GM18507 (cell line): ENCODE measurements at places on chromosomes 12 and 14.

DNA sequence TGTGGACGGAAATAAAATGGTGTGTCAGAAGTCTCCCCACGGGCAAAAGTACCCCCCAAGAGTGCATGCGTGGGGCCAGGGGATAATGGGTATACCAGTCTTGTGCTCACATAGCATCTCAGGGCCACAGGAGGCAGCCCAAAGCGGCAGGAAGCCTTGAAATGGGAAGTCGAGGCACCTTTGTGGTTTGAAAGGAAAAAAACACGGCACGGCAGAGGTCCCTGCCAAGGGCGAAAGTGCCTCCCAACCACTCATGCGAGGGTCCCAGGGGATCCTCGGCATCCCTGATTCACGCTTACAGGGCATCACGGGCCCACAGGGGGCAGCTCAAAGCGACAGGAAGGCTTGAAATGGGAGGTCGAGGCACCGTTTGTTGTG is 583.2 kb downstream of the ALG10 start:
- no peak for DNase-seq

DNA sequence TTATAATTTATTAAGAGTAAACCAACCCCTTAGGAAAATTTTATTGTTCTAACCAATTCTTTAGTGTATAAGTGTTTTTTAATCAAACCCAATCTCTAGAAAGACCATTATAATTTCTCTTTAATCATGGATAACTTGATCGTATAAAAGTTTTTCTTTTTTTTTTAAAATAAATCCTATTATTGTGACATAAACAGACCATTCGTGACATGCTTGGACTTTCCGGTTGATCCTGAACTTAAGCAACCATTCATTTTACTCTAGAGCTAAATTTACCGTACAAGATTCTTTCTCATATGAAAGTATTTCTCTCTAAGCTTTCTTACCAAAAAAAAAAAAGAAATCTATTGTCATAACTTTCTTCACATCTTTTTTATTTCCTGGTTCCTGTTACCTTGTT is 32.6 kb upstream of the SLC38A4 start:
- no peak for DNase-seq

DNA sequence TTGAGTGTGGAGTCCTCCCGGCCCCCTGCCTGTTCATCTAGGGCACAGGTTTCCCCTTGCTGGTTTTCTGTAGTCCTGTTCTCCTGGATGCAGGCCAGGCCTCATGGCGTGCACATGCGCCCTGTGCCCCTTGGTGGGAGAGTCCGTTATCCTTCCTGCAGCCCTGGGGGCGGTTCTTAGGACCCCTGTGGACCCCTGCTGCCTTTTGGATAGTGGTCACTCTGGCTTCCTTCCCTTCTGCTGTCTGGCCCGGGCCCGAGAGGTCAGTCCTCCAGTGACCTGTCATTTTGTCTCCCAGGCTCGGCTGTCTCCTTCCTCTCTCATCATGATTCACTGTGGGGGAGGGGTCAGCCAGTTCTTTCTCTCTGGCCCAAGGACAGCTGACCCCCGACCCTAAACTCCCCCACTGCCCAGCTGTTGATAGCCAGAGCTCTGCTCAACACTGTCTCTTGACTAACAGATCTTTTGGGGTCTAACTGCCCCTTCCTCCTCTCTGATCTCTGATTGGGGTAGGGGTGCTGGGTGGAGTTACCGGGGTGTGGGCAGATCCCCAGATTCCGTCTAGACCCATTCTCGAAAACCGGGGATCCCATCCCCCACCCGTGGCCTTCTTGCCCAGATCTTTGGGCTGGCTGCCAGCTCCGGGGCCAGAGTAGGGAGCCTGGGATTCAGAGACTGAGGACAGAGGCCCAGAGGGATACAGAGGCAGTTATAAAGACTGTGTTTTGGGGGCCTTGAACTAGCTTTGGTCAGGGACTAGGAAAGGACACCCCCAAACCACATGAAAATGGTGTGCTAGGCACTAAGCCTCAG is 7.0 kb downstream of the CCND2 start:
- DNase-seq, result no peak

- no peak for DNase-seq
Measured at GRCh38 chr12:6780573-6780972, 8.3 kb downstream of the LAG3 start.

DNA sequence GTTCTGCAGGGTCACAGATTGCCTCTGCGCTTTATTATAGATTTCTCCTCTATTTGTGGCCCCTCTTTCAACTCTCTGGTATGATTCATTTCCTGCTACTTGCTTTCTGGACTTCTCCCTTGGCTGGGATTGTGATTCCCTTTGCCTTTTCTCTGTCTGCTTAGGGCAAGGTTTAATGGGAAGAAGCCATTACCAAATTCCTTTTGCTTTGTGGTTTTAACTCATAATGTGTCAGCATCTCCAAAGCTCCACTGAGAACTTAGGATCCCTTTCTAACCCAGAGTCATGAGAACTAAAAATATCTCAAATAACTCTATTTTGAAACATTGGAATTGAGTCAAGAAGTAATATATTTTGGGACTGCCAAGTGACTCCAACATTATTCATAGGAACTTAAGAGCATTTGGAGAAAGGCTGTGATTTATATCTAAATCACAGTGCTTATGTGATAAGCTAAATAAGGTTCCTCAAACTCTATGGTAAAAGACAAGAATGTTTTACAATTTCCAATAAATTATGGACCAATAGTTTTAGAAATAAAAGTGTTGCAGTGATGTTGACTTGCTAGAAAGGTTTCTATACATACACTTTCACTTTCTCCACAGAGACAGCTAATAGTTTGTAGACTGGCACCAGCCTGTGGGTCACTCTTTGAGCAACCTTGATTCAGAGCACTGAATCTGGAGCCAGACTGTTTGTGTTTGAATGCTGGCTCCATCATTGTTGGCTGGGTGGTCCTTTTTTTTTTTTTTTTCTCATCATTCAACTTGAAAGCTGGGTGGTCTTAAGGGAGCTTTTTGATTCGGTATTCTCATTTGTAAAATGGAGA is 93.9 kb downstream of the DACT1 start:
- no peak for DNase-seq

- no peak for DNase-seq
Measured at GRCh38 chr14:104600141-104600643, 4.4 kb downstream of the TMEM179 start.

- DNase-seq, result no peak
Measured at GRCh38 chr14:45990252-45990651, 661.3 kb downstream of the RPL10L start.

- no peak for DNase-seq
Measured at GRCh38 chr12:126627596-126627995, 1562.4 kb downstream of the AACS start.

GRCh38 chr12:31589904-31590641 is 863 bp downstream of the DENND5B start:
- DNase-seq, result peak; percentile 14

- no peak for DNase-seq
Measured at GRCh38 chr12:93589081-93589480, 16.6 kb downstream of the SOCS2 start.

DNA sequence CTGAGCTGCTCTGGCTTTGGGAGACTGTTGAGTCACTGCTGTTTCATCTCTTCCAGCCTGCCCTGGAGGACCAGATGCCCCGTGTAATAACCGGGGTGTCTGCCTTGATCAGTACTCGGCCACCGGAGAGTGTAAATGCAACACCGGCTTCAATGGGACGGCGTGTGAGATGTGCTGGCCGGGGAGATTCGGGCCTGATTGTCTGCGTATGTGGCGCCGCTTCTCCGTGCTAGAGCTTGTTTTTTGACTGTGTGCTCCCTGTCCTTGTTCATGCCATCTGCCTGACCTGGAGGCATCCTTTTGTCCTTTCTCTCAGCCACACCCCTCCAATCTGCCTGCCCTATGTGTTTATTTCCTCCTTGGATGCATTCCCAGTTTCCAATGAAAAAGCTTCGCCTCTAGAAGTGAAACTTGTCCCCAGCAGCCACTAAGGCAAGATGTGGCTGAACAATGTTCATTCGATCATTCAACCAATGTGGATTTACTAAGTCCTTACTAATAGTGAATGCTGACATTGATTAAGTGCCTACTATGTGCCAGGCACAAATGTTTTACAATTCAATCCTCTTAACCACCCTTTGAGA is 98.6 kb downstream of the NT5DC3 start:
- no peak for DNase-seq

- no peak for DNase-seq
Measured at GRCh38 chr12:7069386-7069785, 8.9 kb downstream of the C1S start.

DNA sequence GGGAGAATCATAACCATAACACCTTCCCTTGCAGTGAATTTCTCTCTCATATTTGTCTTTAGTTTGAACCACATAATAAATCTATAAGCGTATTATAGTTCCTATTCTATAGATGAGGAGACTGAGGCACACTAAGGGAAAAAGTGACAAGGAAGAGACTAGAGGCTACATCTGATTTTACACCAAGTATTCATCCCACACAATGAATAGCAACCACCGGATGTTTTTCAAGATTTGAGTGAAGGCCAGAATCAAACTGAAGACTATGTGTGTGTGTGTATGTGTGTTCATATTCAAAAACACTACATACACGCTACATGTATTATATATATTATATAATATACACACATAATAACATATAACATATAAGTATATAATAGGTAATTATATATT is 4.7 kb downstream of the ASB2 start:
- no peak for DNase-seq

GRCh38 chr12:104725610-104726009 is 232.5 kb downstream of the SLC41A2 start:
- no peak for DNase-seq

DNA sequence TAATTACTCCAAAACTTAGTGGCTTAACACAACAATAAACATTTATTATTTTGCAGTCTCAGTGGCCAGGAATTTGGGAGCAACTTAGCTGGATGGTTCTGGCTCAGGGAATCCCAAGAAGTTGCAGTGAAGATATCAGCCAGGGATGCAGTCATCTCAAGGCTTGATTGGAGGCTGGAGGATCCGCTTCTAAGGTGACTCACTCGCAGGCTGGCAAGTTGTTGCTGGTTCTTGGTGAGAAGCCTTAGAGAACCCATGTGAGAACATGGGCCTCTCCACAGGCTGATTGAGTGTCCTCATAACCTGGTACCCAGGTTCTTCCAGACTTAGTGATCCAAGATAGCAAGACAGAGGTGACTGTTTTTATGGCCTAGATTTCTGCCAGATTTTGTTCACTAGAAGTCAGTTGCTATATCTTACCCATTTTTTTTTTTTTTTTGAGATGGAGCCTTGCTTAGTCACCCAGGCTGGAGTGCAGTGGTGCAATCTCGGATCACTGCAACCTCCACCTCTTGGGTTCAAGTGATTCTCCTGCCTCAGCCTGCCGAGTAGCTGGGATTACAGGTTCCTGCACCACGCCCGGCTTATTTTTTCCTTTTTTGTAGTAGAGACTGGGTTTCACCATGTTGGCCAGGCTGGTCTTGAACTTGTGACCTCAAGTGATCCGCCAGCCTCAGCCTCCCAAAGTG is 32.5 kb downstream of the BRMS1L start:
- DNase-seq, result no peak

GRCh38 chr12:129276361-129277060 is 423.2 kb downstream of the GLT1D1 start:
- no peak for DNase-seq

DNA sequence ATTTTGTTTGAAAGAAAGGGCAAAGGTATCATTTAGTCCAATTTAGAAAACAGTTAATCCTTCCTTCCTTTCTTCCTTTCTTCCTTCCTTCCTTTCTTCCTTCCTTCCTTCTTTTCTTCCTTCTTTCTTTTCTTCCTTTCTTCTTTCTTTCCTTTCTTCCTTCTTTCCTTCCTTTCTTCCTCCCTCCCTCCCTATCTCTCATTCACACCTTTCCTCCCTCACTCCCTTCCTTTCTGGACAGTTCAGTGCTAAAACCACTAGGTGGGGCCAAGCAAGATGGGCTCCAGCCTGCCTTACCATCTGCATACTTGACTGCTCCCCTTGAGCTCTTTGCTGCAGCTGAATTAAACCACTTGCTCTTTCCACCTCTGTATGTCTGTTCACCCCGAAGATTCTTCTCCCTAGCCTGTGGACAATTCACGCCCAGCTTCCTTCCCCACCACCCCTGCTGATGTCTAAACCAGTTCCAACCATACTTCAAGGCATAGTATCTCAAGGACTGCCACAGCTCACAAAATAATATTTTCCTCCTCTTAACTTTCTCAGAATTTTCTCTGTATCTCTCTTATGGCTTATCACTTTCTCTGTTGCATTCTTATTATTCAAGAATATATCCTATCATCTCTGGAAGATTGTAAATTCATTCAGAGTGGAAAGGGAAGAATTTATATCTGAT is 78.0 kb downstream of the DBX2 start:
- DNase-seq, result no peak

DNA sequence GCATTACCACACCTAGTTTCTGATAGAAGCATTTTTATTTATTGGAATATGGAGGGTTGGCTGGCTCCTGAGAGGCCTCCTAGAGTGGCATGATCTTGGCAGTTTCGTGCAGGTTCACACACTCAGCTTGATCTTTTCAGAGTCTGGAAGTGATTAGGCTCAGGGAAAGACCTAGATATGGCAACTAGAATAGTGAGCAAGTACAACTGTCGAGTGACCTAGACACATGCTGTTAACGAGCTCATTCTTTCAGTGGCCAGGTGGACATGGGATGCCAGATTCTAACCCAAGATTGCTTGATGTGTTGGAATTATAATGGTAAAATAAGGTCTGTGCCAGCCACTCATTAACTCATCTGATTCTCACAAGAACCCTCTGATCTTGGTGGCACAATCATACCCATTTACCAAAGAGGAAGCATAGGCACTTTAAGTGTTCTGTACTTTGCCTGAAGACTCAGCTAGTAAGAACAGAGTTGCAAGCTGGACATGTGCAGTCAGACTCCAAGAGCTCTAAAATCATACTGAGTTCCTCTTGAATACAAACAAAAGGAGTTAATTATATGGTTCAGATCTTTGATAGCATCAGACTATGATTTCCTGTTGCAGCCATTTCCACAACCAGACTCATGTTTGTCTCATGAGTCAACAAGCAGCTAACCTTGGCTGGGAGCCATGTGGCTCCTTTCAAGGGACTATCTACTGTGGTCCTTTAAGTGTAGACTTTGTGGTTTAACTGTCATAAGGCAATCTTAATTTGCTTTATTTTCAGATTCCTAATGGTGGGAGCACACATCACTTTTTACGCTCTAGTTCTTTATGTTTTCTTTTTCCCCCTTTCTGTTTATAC is 144.2 kb downstream of the PLEKHA5 start:
- DNase-seq, result no peak

GRCh38 chr12:90084018-90084417 is 375.4 kb upstream of the ATP2B1 start:
- no peak for DNase-seq

DNA sequence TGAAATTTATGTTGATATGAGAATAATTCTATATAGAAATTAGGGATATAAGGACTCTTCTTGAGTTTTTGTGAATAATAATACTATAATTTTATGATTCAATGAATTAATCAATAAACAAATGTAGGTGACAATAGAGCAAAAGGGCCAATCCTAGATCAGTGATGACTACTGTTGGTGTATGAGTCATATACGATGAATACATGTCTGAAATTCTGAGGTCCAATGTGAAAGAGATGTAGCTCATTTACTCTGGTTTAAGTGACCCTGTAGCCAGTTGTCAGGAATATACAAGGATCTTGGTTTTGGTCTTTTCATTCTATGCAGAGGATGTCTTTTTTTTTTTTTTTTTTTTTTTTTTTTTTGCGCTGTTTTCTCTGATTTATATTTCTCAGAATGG is 72.1 kb upstream of the RTL1 start:
- DNase-seq, result no peak

- no peak for DNase-seq
Measured at GRCh38 chr12:6135071-6135470, 10.6 kb upstream of the VWF start.

GRCh38 chr12:26282339-26282940 is 87.1 kb downstream of the SSPN start:
- DNase-seq, result no peak
